Renal cortical epithelial cell (primary cell): ENCODE measurements at places on chromosomes 12 and 14. TPM values are rescaled to one million over a fixed set of nuclear protein-coding genes. Genes with fewer than 3 reads are reported as not detected.
A peak's percentile ranks its signal among the peaks of the same experiment; 100 is the strongest.

The SERPINA9 gene
- total RNA-seq = not detected in 2 replicates

The IFNG-AS1 gene
- total RNA-seq = not detected in 2 replicates

- DNase-seq = peak; percentile 18
Measured at GRCh38 chr12:2183556-2184541, 131.1 kb downstream of the CACNA1C start.

- peak; percentile 35 for DNase-seq
Measured at GRCh38 chr12:50927766-50928224, 24.5 kb upstream of the HIGD1C start.

GRCh38 chr14:47674543-47675465 lies 601 bp downstream of the MDGA2 start:
- DNase-seq = no peak

- no peak for DNase-seq
Measured at GRCh38 chr12:25058012-25058411, 109.1 kb upstream of the BCAT1 start.

DNA sequence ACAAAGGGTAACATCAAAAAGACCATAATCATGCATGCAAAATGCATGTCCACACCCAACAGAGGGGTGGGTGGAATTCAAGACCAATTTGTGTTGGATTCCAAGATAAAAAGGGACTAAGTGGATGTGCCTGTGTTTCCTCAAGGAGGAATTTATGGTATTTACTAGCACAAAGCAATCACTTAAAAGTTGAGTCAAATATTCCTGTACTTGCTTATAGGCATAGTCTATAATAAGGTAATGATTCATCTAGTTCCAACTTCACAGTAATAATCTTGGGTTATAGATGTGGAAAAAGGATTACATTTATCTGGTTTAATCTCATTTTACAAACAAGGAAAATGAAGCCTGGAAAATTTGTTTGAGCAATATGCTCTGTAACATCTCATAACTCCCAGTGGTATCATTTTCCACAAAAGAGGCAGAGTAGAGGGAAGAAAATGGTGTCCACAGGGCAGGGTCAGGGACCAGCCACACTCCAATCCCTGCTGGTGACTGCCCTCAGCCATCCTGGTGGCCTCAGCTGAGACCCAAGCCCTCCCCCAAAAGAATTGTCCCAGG lies 80.8 kb upstream of the REP15 start:
- peak; percentile 58 for DNase-seq

- no peak for DNase-seq
Measured at GRCh38 chr14:105879867-105880561, 353.6 kb downstream of the TMEM121 start.
